CD4-positive, alpha-beta T cell treated with Interleukin-6 at 100 ng/mL for 8 hours (primary cell): ENCODE measurements at places on chromosomes 6 and 20.

- no peak for DNase-seq
These were observed 3.8 kb upstream of the LPA start for GRCh38 chr6:160667639-160668481.

GRCh38 chr6:112054001-112054400 lies at the start of gene CCN6:
Gene CCN6 (plus strand): TSS chr6:112054104. CDS start chr6:112054358, 254 bp downstream.
- DNase-seq, result no peak

DNA sequence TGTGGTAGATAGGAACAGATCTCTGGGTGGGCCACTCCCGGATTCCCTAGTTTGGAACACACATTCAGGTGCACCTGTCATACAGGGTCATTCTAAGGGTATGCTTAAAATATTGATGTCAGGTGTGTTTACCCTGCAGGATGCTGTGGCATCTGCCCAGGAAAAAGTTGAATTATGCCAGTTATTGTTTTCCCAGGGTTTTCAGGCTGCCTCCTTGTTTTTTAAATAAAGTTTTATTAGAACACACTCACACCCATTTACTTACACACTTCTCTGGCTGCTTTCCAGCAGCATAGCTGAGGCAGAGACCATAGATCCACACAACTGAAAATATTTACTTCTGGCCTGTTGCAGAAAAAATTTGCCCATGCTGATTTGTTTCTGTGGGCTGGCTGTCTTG lies 76.5 kb downstream of the PHACTR3 start:
- DNase-seq, result no peak

DNA sequence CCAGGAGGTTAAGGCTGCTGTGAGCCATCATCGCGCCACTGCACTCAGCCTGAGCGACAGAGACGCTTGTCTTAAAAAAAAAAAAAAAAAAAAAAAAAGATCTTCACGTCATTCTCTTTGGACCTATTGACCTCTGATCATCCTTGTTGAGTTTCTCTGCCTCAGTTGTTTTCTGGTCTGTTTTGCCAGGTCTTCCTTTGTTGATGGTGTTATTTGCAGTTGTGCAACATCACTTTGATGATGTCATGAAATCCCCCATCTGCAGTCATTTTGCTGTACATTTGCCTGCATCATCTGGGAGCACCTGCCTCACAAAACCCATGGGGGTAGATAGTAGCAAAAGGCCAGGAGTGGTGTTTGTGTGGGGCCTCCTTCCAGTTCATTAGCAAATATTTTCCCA lies 39.2 kb upstream of the CHMP4B start:
- DNase-seq, result no peak

GRCh38 chr6:11604215-11604614 lies 66.7 kb downstream of the TMEM170B start:
- DNase-seq, result no peak

GRCh38 chr20:63735859-63736718 lies at the start of gene LIME1:
Gene LIME1 (plus strand): TSS chr20:63736664. CDS start chr20:63737550, 886 bp downstream.
- peak; percentile 84 for DNase-seq

DNA sequence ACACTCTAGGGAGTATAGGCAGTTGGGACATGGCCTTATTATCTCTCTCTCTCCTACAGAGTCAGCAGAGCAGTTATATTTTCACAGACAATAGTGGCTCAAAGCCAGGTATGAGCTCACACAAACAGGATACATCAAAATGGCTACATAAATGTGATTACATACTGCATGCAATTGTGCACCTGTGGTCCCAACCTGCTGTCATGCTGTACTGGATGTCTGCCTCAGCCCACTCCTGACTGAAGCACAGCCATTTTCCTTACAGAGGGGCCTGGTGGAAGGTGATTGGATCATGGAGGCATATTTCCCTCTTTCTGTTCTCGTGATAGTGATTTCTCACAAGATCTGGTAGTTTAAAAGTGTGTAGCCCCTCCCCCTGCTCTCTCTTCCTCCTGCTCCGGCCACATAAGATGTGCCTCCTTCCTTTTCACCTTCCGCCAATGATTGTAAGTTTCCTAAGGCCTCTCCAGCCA lies 37.0 kb upstream of the SAMHD1 start:
- DNase-seq, result peak; percentile 32

- no peak for DNase-seq
These were observed 136.4 kb downstream of the UST start for GRCh38 chr6:148883270-148883669.

DNA sequence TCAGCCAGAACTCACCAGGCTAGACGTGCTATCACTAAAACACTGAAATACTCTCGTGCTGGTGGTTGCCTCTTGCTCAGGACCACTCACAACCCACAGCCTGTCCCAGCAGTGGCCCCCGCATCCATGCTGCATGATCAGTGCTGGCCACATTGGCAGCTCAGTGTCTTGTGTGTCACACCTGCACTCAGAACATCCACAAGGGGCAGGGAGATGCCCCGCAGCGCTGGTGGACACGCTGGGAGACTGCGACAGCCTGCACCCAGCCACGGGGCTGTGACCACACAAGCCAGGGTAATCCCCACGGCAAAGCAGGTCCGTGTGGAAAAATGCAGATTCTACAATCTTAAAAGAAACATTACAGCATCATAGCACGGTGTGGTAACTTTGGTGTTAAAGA lies 23.9 kb upstream of the APMAP start:
- no peak for DNase-seq

GRCh38 chr20:37494301-37494700 lies 26.7 kb upstream of the NNAT start:
- DNase-seq, result no peak

DNA sequence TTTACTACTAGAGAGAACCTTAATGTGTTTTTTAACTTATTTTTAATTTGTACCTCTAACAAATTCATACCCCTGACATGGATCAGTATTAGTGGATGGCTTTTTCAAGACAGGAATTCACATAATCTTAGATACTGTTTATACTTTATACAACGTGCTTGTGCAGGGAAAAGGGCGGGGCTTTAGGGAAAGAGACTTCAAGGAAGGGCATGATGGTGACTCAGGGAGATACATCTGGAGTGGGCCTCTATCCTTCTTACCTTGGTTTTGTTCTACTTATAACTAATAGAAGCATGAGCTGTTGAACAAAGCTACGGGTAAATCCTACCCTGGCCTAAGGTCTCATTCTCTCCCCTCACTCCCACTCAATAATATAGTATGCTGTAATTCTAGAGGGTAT lies 160.8 kb downstream of the C6orf58 start:
- DNase-seq, result no peak

DNA sequence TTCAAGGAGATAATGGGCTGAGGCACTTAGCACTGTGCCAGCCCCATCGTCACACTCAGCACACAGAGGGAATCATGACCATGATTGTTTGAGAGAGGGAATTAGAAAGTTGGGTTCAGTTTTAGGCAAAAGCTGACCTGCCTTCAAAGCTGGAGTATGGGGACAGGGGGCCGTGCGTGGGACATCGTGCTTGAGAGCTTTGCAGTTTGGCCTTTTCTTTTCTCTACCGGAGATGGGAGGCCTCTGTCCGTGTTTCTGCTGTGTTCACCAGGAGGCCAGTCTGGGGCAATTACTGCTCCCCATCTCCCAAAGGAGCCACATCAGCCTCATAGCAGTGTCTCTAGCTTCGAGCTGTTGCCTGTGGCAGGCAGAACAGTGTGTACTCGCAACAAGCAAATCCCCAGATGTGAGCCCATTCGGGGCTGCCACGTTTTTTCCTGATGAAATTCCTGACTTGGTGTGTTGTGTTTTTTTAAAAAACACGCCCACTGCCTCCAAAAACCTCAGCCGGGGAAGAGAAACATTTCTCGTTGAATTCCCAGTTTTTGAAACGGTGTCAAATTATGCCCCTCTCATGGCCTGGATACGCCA lies 20.2 kb downstream of the EYA2 start:
- no peak for DNase-seq

- DNase-seq, result no peak
These were observed 176.4 kb upstream of the AKAP12 start for GRCh38 chr6:151063352-151063751.

DNA sequence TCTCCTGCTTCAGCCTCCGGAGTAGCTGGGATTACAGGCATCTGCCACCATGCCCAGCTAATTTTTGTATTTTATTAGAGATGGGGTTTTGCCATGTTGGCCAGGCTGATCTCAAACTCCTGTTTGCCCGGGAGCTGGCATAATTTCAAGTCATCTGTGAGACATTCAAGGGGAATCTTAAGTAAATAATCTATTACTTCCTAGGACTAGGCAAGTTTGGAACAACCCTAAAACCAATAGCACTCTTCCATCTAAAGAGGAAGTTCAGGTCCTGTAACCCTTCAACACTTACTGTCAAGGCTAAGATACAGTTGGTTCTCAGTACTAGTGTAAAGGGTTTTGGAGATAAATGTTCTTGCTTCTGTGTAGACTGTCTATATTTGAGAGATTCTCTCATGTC lies 267.8 kb upstream of the IRAK1BP1 start:
- no peak for DNase-seq

GRCh38 chr20:40314278-40314677 lies 374.8 kb downstream of the MAFB start:
- DNase-seq, result no peak

DNA sequence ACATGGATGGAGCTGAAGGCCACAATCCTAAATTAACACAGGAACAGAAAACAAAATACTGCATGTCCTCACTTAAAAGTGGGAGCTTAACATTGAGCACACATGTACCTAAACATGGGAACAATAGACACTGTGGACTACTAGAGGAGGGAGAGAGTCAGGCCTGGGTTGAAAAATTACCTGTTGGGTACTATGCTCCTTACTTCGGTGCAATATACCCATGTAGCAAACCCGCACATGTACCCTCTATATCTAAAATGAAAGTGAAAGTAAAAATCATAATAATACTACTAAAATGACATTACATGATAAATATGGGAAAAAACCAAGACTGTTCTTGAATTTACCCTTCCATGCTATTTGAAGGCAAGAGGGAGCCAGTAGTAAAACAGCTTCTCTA lies 1273.8 kb upstream of the ADGRB3 start:
- no peak for DNase-seq

- DNase-seq, result no peak
These were observed 52.9 kb downstream of the TRMT11 start for GRCh38 chr6:126039284-126039683.

- no peak for DNase-seq
These were observed 13.6 kb upstream of the SH3BGRL2 start for GRCh38 chr6:79617518-79617941.

- DNase-seq, result no peak
These were observed 89.1 kb upstream of the TAB2 start for GRCh38 chr6:149228311-149228955.

DNA sequence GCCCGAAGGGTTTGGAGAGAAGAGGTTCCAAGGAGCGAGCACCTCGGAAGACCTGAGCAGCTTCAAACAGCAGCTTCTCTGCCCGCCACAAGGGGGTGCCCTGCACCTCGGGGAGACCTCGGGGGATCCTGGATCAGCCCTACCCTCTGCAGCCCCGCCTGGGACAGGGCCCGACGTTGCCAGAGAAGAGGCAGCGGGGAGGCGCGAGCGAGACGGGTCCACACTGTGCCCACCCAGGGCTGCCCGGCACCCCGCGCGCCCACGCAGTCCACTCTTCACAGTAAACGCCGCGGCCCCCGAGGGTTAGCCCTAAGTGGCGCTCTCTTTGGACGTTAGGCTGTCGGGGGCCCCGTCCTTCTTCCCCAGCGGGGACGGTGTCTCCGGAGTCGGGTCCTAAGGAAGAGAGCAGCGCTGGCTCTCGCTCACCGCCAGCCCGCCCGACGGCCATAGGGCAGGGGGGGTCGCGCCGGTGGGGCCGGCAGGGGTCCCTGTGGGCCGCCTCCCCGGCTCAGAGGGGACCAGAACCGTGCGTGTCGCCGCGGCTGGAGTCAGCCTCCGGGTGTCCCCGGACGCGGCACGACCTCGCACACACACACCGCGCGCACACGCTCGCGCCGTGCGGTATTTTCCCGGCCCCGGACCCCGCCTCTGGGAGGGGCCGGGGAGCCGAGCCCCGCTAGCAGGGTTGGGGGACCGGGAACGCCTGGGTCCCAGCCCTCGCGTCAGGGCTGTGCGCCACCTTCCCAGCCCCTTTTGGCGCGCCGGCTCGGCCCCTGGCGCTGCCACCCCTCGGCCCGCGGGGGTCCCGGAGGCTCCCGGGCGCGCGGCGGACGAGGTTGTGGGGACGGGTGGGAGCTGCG lies 929 bp downstream of the CDH22 start:
- DNase-seq, result peak; percentile 70

GRCh38 chr6:84329077-84329476 lies 101.6 kb upstream of the CEP162 start:
- DNase-seq, result no peak

DNA sequence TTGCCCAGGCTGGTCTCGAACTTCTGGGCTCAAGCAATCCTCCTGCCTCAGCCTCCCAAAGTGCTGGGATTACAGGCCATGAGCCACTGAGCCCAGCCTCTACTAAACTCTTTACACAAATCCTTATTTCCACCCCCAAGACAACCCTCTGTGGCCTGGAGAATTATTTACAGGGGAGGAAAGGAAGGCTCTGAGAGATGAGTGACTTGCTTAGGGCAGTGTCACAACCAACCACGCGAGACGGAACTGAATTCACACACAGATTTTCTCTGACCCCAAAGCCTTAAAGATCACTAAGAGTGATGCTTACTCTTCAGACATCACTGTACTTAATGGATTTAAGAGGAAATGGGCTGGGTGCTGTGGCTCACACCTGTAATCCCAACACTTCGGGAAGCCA lies 86.2 kb downstream of the RIPOR3 start:
- DNase-seq, result no peak

- no peak for DNase-seq
These were observed 247.9 kb downstream of the ANKRD60 start for GRCh38 chr20:57980506-57980905.

GRCh38 chr6:8434727-8435092 lies 635 bp downstream of the SLC35B3 start:
- DNase-seq, result no peak

GRCh38 chr6:131379948-131380347 lies 193.1 kb upstream of the ARG1 start:
- DNase-seq, result no peak

GRCh38 chr6:15374119-15374518 lies 128.2 kb downstream of the JARID2 start:
- DNase-seq, result no peak

DNA sequence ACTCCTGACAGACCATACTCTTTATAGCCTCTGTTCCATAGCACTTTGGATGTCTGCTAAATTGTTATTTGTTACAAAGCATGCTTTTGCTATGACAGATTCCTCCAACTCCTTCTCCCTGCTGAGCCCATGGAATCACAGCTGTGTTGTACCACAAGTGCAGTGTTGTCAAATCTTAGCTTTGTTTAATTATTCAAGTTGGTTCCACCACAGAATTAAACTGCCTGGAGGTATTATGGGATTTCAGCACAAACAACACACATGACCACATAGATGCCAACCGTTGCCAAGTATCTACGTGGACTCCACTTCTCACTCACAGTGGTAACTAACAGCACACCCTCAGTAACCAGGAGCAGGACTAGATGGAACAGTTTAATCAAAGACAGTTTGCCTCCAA lies 32.7 kb upstream of the MARCKS start:
- DNase-seq, result no peak

DNA sequence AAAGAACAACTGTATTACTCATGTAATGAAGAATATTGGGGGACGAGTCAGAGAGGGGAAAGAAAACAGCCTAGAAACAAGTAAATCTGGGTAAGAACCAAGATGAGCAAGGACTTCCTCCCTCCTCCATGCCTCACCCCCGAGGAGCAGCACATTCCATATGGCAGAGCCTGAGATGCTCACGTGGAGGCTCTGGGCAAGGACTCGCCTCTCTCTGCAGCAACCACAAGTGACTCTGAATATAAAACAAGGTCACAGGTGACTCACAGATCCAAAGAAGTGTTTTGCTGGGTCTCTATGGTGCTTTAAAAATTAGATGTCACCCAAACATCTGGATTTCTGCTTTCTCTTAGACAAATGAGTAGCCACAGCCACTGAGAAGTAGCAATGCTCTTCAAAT lies 453.0 kb upstream of the SULF2 start:
- no peak for DNase-seq

GRCh38 chr6:149933036-149933435 lies 8.8 kb upstream of the ULBP2 start:
- no peak for DNase-seq
